ENCODE measurements at places on chromosomes 7 and 10.
A peak's percentile ranks its signal among the peaks of the same experiment; 100 is the strongest.

DNA sequence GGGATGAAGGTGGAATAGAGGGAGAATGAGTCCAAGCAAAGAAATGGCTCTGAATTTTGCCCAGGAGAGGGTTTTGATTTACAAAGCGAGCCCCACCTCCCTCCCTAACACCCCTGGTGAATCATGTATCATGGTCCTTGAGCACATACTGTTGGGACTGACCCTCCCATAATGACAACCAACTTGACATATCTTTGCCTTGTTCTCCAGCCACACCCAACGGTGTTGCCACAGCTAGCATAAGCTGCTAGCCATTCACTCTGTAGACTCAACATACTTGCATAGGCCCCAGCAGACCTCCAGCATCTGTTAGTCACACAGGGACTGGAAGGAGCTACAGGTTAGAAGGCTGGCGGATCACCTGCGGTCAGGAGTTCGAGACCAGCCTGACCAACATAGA lies 538.5 kb downstream of the KCNMA1 start:
- DNase-seq: no peak

DNA sequence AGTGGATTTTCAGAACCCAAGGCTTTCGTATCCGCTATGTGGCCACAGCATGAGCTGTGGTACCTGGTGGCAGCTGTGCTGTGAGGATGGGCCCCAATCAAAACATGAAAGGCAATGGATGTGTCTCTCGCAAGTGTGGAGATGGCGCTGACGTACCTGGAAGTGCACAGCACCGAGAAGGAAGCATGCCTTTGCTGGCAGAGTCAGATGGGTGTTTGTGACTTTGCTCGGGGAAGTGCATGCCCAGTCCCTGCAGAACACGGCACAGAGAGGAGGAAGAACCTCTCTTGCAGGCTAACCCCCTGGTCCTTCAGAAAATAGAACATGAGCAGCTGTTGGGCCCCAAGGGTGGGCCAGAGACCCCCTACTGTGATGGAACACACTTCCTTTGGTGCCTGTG lies 654.1 kb upstream of the ZWINT start:
- DNase-seq: no peak

DNA sequence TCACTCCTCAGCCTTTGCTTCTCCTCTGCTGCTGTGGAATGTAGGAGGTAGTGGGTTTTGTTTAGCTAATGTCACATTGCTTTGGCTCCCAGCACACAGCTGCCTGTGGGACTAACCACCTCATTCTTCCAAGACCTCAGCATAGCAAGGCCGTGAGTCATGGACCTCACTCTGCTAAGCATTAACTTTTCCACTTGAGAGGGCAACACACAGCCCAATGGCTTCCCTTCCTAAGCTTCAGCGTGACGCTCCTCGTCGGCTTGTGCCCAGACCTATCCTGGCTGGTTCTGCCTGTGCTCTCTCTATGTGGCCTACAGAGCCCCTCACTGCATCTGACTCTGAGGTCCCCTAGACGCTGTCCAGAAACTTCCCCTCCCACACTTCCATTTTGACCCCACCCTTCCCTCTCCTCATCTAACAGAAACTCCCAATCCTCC lies 23.3 kb downstream of the MYOF start:
- peak; percentile 96 for DNase-seq

DNA sequence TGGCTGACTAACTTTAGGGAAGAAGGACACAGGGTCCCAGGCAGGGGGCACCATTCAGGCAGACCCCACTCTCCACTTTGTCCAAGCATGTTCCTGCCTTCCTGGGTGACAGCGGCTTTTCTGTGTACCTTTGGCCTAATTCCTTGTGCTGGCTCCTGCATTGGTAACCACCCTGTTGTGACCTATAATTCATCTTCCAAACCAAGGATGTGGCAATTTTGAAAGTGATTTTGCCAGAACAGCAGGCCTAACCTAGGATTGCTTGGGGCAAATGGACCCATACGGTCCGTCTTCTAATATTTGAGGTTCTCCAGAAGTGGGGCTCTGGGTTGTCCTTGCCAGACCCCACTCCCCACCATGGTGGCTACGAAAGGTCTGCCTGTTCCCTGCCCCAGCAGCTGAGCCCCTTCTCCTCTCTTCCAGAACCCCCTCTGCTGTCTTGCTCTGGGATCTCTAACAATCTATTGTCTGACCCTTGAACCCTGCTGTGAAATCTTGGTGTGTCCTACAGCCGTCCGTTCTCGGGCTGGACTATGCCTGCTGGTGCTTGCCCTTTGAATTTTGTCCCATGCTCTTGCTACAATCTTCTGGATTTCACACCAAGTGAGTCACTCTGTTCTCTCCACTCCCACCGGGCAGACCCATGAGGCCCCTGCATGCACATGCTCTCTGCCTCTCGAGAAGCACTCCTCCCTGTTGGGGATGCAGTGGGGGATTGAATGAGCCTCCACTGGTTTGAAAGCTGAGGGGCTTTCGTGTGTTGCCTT lies 316.0 kb downstream of the CXCL12 start:
- DNase-seq: peak; percentile 90

DNA sequence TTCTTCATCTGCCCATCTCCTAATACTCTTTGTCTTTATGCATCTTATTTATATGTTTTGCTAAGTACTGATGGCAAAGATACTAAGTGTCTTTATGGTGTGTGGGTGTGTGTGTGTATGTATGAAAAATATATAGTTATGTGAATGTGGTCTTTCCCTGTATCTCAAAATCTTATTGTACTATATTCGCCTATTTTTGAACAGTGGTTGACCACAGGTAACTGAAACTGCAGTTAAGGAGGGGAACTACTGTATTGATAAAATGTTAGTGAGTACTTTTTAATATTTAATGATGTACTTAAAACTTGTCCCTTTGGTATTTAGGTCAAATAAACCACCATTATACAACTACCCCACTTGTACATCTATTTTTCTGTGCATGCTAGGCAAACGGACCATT lies 85.9 kb downstream of the ADD3 start:
- no peak for DNase-seq

GRCh38 chr10:30827531-30828120 lies 198.1 kb upstream of the LYZL2 start:
- DNase-seq: no peak

DNA sequence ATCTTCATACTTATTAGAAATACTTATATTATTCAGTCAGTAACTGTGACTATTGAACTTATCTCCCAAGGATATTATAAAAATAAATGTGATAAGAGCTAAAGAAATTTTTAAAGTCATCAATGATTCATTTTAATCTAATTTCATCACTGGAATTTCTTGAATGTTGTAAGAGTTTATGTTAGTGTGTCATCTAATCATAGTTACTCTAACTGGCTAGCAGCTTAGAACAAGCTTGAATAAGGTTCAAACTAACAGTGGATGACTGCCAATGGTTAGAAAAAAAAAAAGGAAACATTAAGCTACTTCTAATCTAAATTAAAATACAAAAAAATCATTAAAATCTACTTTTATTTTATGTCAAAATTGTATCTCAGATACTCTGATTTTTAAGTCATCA lies 1066.3 kb downstream of the CNTNAP2 start:
- no peak for DNase-seq

DNA sequence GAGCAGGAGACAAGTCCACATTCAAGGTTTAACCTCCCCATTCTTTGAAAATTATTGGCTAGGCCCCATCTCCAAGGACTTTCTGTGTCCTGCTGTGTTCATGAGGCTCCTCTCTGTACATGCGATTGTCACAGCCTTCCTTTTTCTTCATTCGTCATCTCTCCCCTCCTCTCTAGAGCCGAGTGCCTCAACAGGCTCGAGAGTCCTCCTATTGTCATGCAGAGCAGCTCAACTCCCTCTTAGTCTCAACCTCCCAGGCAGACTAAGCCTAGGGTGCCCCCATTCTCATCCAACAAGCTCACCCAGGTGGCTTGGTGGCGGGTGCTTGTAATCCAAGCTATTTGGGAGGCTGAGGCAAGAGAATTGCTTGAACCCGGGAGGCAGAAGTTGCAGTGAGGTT lies 35.1 kb upstream of the SAMD8 start:
- no peak for DNase-seq

DNA sequence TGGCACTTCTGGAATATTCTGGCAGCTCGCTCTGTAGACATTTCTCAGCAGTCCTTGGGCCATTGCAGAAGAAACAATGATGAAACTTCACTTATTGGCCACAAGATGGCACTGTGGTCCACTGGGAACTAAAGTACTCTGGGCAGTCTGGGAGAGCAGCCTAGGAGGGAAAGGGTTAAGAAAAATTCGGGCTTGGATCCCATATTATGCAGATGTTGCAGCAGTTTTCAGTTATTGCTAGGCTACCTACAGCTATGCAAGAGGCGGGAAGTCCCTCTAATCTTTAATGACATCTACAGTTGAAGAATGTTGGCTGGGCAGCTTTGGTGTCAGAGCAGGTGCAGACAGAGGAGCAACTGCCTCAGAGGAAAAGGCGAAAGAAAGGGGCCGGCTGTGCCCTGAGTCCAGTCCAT lies 201.7 kb upstream of the PRSS58 start:
- no peak for DNase-seq

- DNase-seq: no peak
These were observed 708.4 kb downstream of the POM121L12 start for GRCh38 chr7:53743697-53744402.

DNA sequence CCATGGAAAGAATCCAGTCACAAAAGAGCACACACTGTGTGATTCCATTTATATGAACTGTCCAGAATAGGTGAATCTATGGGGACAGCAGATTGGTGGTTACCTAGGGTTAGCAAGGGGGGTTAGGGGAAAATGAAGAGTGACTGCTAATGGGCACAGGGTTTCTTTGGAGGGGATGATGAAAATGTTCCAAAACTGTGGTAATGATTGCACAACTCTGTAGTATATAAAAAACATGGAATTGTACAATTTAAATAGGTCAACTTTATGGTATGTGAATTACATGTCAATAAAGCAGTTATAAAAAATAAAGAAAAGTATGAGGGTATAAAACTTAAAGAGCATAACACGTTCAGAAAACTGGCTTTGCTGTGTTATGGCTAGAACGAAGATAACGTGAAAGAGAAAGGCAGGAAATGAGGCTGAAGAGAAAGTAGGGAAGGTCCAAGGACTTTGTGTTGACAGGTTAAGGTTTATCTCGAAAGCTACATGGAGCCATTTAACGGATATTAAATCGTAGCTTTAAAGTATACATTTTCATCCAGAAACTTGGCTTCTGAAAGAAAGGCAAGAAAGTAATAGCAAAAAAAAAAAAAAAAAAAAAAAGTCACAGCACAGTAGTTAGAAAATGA lies 26.4 kb upstream of the MSS51 start:
- DNase-seq: no peak

- DNase-seq: peak; percentile 29
These were observed 675.2 kb downstream of the LRMDA start for GRCh38 chr10:76106611-76107010.

DNA sequence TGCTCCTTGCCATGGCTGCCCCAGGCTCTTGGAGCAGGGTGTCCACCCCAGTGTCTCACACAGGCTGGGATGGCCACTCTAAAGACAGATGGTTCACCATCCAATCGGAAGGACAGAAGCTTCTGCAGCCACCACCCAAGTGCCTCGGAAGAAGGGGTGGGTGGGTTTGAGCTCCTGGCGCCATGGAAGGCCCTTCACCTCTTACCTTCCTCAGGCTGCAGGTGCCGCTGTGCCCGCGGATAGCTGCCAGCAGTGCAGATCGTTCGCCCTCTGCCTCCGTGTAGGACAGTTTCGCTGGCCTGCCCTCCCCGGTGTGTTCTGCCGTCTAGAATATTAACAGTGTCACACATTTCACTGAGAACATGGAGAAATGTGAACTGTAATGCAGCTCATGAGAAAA lies 243.6 kb upstream of the GRB10 start:
- peak; percentile 64 for DNase-seq

DNA sequence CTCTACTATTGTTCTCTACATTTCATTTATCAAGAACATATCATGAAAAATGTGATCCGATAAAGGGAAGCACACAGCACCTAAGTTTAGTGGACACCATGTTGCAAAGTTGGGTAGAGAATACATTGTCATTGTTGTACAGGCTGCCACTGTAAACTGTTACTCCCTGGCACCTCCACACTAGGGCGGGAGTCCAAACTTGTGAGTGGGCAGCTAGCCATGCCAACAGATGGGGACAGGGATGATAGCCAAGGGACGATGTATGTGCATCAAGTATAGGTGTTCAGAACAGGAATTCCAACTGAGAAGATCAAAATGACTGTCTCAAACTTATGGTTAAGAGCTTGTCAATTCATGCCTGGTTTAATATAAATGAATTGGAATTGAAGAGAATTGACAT lies 31.1 kb upstream of the COMMD3 start:
- DNase-seq: peak; percentile 31

DNA sequence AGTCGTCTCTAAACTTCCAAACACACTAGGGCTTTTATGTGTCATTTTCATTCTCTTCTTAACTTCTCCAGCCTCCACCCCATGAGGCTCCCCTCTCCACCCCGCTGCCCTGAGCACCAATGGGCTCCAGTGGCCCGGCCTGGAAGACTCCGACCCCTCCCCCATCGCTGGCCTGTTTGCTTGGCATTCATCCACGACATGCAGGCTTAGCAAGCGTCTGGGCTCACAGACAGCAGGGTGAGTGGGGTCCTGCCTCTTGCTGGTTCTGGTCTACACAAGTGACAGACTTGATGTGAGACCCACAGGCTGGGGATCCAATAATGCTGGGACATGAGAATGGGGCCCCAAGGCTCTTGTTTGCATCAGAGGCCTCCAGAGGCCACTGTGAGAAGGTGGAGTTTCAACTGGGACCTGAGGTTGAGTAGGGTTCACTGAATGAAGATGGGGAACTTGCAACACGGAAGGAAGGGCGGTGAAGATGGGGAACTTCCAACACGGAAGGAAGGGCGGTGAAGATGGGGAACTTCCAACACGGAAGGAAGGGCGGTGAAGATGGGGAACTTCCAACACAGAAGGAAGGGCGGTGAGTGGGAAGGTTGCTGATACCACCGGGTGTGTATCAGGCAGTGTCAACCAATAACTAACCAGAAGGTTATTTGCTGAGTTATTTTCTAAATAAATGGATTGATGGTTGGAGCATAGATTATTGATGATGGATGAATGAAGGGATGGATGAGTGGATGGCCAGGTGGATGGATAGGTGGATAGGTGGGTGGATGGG lies 14.0 kb downstream of the KNDC1 start:
- no peak for DNase-seq

DNA sequence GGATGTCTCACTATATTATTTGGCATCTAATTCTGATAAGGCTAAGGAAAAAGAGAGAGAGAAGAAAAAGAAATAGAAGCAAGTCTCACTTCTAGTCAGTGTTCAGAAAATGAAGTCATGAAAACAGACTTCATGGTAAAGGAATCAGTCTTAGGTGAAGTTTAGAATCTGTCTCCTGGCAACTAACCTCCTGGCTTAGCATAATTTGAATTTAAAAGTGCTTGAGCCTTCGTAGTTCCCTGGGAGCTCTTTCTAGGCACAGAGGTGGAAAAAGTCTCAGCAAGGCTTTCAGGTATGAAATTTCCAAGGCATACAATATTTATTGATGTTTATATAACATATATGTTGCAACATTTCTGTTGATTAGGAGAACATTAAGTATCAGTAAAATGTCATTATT lies 10.4 kb downstream of the CHRM2 start:
- no peak for DNase-seq

DNA sequence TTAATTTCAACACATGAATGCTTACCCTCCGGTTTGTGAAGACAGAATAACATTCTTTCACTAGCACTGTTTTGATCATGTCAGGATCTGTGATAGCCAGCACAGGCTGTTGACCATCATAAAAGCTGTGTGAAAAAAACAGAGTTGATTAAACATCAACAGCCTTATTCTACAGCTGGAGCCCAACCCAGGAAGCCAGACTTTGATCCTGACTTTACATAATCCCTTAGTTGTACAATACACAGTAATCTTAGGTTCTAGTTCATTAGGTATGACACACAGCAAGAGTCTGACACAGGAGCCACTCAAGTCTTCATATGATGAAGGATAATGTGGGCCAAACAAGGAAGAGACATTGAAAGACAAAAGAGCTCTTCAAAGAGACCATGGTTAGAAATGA lies 11.4 kb downstream of the CYP3A4 start:
- DNase-seq: no peak

All from esophagus muscularis mucosa (tissue), 4 donors.